Fibroblast of skin of back (primary cell): ENCODE measurements at places on chromosomes 2 and 18.

GRCh38 chr2:216149741-216150140 lies 40.6 kb downstream of the XRCC5 start:
- no peak for DNase-seq

GRCh38 chr2:74199871-74200305 lies 1.5 kb downstream of the MTHFD2 start:
- DNase-seq = no peak

GRCh38 chr2:98293030-98293429 lies 53.2 kb upstream of the CNGA3 start:
- DNase-seq = no peak

GRCh38 chr18:49757513-49758262 lies 55.6 kb downstream of the ACAA2 start:
- no peak for DNase-seq

- no peak for DNase-seq
These were observed 95.4 kb downstream of the RTN4 start for GRCh38 chr2:54954705-54955357.

- no peak for DNase-seq
These were observed 124.2 kb downstream of the BCL2L11 start for GRCh38 chr2:111244864-111245263.

DNA sequence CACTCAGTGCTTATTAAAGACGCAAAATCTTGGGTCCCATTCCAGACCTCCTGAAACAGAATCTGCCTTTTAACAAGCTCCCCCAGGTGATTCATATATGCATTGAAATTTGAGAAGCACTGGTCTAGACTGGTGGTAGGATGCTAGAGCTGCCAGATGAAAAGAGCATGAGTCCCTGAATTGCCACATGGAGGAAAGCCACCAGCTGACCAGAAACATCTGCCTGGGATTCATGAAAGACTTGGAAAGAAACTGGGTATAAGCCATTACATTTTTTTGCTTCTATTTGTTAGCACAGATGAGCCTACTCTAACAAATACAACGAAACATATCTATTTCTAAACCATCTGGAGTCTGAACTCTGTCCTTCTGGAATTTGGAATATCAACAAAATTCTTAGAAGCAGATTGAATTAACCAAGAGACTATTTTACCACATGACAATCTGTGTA lies 228.9 kb downstream of the RBM43 start:
- peak; percentile 52 for DNase-seq

- DNase-seq = peak; percentile 44
These were observed 25.3 kb upstream of the RPL31 start for GRCh38 chr2:100976645-100977391.

- DNase-seq = no peak
These were observed 130.0 kb downstream of the MBD2 start for GRCh38 chr18:54094474-54094873.

GRCh38 chr2:191625016-191625415 lies 52.9 kb upstream of the NABP1 start:
- DNase-seq = peak; percentile 65
